ENCODE measurements at places on chromosomes 5 and 9. TPM values are rescaled to one million over a fixed set of nuclear protein-coding genes. Genes with fewer than 3 reads are reported as not detected.

Gene FBP1
- total RNA-seq, result 13.2 TPM

Gene SLC4A9
- total RNA-seq, result not detected

Gene FST
- total RNA-seq, result 88.6 TPM

Gene PTGDS
- not detected for total RNA-seq

Gene PCDHGB6
- 3.3 TPM for total RNA-seq

Gene ZNG1F
- total RNA-seq, result 8.9 TPM

Data from thoracic aorta endothelial cell (primary cell).